ENCODE measurements at places on chromosomes 6 and 20. TPM values are rescaled to one million over a fixed set of nuclear protein-coding genes. Genes with fewer than 3 reads are reported as not detected.

GRCh38 chr6:15473741-15474161 is 189.1 kb downstream of the DTNBP1 start:
- DNase-seq = no peak

GRCh38 chr20:19661717-19662636 is 96.1 kb upstream of the RIN2 start:
- DNase-seq = no peak

DNA sequence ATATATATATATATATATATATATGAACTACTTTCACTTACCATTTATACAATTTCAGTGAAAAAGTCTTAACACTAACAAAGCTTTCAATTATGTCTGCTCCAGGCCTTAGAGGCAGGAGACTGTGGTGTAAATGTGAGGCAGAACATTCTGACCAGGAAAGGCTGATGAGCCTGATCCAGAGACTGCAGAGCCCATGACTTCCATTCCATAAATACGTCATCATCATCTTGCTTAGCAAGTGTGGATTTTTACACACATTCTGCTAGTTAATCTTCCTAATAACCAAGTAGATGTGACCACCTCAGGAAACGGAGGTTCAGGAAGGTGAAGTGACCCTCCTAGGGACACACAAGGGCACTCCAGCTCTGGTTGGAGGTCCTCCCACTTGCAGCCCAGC is 14.9 kb downstream of the TRERF1 start:
- DNase-seq = no peak

Gene SRC
- 32.5 TPM for total RNA-seq

DNA sequence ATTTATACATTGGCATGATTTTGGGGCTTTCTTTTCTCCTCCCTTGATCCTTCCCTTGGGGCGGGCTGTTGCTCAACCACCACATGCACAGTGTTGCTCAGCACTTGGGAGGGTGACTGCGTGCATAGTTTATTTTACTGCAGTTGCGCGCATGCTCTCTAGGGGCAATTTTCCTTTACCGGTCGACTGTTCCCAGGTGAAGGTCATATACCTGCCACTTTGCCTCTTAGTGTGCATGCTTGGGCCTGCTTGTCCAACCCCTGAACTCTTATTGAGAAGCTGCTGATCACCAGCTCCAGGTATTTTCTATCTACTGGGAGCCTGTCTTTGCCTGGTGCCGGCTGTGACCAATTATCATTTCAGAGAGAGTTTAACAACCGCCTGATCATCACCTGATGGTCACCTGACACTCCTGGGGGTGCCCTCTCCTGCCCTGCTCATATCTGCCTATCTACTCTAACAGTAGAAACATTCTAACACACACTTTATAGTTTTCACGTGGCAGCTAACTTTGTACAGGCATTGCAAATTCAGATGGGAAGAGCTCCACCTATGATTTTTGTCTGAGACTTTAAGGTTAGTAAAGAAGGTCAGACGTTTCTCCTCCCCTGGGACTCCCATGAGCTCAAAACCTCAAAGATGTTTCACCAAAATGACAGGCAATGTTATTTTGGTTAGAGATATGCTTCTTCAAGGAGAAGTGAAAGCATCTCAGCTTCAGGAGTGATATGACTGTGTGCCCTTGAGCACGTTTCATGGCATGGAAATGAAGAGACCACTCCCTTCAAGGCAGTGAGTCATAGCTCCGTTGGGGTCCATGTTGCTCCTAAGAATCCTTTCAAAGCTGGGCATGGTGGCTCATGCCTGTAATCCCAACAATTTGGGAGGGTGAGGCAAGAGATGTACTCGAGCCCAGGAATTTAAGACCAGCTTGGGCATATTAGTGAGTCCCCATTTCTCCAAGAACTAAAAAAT is 227.5 kb upstream of the MYLIP start:
- no peak for DNase-seq

Gene TPX2
- total RNA-seq = 22.6 TPM

Gene STX11
- total RNA-seq = 1.6 TPM

DNA sequence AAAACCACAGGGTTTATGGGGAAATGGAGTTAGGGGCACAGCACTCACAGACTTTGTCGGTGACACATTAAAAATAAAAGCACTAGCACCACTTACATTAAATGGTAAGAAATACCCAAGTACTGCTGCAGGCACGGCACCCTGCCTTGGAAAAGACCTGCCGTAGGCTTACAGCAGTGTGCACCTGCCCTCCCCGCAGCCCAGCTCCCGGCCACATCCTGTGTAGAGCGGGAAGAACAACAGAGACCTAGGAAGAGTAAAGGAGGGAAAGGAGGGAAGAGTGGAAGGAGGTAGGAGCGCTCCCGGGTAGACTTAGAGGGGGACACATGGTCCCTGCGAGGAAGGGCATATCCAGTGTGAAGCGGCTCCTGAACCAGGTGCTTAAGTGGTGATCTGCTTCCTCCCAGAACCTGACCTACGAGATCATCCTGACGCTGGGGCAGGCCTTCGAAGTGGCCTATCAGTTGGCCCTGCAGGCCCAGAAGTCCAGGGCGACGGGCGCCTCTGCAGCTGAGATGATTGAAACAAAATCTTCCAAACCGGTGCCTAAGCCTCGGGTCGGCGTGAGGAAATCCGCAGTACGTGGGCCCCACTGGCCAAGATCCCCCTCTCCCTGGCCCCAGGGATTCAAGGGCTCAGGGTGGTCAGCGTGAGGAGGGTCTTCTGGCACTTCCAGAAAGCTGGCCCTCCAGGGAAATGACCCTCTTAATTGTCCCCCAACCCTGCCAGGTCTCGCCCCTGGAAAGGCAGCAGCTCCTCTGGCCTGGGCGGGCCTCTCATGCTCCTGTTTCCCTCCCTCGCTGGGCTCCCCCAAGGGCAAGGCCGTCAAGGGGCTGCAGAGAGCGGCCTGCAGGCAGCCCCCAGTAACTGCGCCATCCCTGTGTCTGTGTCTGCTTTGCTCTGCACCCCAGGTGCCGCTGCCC is 55.5 kb downstream of the TCP11 start:
- peak; percentile 79 for DNase-seq

DNA sequence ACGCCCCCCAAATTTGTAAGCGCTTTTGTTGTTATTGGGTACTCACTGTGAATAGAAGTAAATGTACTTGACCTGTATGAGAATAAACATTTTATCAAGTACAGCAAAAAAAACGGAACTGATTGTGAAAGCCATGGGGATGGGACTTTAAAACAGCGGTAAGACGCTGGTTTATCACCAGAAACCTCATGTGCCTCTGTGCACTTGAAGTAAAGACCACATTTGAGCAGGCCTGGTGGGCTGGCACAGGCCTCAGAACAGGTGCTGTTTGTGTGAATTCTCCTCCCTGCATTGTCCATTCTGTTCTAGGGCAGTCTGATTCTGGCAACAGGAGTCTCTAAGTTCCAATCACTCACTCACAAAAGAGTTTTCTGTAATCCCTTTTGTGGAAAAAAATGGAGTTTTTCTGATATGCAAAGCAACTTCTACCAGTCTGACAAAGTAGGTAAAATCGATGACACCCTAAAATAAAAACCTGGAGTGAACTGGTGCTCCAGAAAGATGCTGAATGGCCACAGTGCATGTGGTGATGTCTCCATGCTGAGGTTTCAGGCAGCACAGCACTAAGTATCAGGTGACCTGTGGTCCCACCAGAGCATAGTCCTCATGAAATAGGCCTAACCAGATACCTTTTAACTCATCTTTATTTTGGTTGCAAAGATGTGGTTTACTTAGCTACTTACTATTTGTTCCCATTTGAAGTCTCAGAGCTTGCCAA is 53.9 kb downstream of the STX7 start:
- DNase-seq = no peak

DNA sequence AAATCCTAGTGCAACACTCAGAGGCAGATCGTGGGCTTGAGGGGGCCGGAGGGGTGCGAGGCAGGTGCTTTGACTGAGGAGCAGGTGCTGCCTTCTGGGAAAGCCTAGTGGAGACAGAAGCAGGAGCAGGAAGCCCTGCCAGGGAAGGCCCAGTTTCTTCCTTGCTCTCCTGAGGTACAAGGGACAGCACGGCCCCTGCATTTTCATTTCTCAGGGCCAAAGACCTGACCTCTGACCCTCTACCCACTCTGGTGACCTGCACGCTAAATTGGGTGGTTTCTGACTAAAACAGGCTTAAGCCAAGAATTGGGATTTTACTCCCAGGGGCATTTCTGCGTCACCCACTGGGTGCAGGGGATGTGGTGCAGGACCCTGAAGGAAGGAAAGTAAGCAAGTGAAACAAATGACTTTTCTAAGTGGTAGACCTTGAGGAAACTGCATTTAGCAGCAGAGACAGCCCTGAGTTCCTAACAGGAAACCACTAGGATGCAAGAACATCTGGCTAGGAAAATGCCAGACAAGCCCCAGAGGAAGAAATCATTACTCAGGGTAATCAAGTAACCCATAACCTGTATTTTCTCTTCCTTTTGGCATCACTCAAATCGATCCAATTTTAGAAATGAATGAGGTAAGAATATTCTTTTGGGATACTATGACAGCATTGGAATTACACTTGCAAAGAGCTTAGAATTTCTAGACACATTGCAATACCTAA is 141.7 kb downstream of the CD164 start:
- no peak for DNase-seq

DNA sequence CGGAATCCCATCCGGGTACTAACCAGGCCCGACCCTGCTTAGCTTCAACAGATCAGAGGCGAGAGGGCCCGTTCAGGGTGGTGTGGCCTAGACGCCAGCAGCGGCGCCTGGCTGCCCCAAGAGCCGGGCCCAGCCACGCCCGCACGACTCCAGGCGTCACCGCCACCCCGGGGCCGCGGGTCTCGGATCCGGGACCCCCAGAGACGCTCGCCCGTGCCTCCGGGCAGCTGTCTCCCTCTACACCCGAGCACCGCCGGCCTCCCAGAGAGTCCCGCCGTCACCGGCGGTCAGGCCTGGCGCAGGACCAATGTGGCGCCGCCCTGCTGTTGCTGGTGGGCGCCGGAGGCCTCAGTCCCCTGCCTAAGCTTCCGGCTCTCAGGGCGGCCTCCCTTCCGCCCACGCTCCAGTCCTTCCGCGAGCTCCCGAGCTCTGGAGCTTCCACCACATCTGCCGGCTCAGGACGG is 441.2 kb upstream of the DEFB115 start:
- DNase-seq = peak; percentile 92

DNA sequence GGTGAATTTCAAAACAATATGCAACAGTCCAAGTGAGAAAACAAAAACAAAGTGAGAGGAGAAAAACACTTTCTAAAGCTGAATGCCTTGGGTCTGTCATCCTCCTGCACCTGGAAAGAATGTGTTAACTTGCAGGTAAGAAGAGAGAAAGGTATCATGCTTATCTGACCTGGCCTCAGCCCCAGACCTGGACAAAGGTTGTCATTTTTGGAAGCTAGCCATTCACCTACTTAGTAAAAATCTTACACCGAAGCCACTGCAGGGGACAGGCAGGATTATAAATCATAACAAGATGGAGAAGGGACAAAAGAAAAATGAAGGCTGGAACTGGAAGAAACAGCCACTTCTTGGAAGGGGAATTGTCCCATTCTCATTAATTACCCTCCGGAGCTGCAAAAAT is 69.4 kb downstream of the GFOD1 start:
- DNase-seq = no peak

Gene FOXC1
- 106 TPM for total RNA-seq

Gene PCK1
- not detected for total RNA-seq

GRCh38 chr6:125354649-125355048 is 52.9 kb upstream of the HDDC2 start:
- DNase-seq = no peak

DNA sequence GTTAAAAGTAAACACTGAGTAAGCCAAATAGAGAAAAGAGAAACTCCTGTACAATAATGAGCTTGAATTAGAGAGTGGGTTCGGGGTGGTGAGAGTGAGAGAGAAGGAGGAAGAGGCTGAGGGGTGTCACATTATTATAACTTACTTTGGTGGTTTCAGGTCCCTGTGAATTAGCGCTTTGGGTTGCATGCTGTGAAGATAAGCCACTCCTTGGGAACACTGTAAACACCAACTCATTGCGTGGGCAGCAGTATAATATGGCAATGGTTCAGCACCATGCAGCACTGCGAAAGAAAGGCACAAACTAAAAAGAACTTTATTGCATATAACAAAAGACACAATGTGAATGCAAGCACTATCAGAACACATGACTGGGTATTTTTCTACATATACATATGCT is 26.9 kb downstream of the MAP3K7 start:
- no peak for DNase-seq

GRCh38 chr6:56040223-56040622 is 164.8 kb upstream of the BMP5 start:
- no peak for DNase-seq
